ENCODE measurements at places on chromosomes 6 and 20. TPM values are rescaled to one million over a fixed set of nuclear protein-coding genes. Genes with fewer than 3 reads are reported as not detected.
A peak's percentile ranks its signal among the peaks of the same experiment; 100 is the strongest.

TTBK1 gene
- not detected for total RNA-seq

BPIFB2 gene
- total RNA-seq: not detected

DNA sequence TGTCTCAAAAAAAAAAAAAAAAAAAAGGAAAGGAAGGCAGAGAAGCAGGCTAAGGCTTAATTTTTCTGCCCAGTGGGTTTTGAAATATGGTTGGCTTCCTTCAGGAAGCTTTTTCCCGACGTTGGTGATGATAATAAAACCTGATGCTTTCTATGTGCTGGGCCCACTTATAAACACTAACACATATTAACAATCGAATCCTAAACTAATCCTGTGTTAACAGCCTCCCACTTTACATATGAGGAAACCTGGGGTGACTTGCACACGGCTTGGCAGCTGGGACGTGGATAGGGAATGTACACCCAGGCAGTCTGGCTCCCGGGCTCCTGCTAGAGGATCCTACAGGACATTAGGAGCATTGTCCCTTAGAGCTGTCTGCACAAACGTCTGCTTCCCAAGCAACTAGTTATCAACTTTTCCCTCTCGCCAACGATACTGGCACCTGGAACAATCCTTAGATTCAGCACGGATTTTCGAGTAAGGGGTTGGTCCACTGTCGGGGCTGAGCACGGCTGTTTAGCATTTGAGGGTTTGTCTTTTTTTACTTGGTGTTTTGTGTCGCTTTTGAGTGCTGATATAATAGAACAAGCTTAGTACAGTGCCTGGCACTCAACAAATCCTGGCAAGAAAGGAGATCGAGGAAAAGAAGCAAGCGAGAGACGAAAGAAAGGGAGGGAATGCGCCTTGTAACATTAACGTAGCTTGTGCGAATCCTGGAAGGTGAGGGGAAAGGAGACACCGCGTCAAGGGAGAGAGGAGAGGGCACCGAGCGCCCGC is 622 bp upstream of the KIZ start:
- DNase-seq: peak; percentile 51

- no peak for DNase-seq
Observed at GRCh38 chr6:110044096-110044495, 66.0 kb downstream of the GPR6 start.

GRCh38 chr6:109056661-109057060 is 38.0 kb downstream of the SESN1 start:
- no peak for DNase-seq

DNA sequence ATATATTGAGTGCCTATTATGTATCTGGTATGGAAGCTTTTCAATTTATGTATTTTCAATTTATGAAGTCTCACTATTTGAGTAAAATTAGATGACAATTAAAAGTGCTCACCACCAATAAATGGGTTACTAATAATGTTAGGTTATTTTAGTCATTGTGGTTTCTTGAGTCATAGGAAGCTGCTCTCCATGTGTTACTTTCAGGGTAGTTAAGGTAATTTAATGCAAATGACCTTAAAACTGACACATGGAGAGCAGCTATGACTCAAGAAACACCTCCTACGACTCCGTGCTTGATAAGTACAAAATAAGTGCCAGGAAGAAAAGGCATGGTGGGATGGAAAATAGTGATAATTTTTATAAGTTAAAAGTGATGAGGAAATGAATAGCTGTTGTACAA is 16.5 kb upstream of the TINAG start:
- DNase-seq: peak; percentile 67

- peak; percentile 18 for DNase-seq
Observed at GRCh38 chr6:53770780-53771249, 24.0 kb upstream of the LRRC1 start.

DNA sequence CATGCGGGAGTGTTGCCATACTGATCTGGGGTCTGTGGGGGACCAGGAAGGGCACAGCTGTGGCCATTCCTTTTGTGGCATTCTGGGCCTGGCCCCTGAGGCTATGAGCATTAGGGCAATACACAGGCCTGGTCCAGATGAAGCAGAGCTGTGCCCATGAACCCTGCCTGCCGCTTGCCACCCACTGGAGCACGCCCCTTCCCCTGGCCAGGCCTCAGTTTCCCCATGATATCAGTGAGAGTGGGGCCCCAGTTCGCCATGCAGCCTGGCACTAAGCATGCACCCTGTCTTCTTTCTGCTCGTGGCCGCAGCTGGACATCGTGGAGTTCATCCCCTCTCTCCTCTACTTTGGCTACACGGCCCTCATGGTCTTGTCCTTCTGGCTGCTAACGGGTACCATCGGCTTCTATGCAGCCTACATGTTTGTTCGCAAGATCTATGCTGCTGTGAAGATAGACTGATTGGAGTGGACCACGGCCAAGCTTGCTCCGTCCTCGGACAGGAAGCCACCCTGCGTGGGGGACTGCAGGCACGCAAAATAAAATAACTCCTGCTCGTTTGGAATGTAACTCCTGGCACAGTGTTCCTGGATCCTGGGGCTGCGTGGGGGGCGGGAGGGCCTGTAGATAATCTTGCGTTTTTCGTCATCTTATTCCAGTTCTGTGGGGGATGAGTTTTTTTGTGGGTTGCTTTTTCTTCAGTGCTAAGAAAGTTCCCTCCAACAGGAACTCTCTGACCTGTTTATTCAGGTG is 42.4 kb downstream of the PLAGL2 start:
- peak; percentile 57 for DNase-seq

DNA sequence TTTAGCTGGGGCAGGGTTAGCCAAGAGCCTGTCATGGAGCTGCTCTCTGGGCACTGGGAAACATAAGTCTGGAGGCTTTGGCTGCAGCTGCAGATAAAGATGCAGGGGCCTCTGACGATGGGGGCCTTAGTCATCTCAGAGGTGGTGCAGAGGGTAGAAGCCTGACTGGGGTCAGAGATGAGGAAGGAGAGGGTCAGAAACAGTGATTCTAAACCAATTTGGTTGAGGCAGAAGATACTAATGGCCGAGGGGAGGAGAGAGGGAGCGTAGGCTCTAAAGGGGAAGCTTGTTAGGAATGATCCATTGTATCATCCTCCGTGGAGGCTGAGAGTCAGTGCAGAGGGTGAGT is 33.8 kb downstream of the PLEKHG1 start:
- DNase-seq: no peak

- DNase-seq: no peak
Observed at GRCh38 chr20:906001-906520, 10.1 kb downstream of the ANGPT4 start.

DNA sequence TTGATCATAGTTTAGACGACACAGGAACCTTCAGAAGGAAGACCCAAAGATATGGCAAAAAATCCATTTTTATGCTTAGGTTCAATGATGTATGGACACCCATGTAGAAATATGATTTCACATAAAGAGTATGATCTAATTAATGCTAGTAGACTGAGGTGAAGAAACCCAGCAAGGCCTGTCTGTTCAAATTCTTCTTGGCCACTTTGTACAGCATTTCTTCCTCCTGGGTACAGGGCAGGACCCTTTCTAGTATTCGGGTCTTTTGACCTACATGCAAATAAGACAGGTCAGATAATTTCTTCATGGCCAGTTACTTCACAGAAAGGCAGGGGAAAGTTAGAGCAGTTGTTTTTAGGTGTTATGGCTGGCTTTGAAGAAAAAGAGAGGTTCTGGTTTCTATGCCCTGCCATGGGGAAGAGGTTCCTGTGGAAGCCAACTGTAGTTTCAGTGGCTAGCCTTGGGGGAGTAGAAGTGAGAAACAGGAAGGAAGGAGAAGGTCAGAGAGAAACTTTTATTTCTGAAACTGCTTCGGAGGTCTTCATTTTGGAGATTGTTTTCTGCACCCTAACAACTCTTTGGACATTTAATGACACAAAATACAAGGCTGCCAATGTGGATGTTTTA is 208.3 kb downstream of the PTPRK start:
- DNase-seq: no peak
